CD4-positive, alpha-beta T cell (primary cell): ENCODE measurements at places on chromosomes 7 and 10.
A peak's percentile ranks its signal among the peaks of the same experiment; 100 is the strongest.

GRCh38 chr10:5670662-5671375, 4.4 kb upstream of the ASB13 start:
- no peak overlapping the region for H3K27ac ChIP-seq
- H3K4me1 ChIP-seq, result peaks cover 11% of the 10 kb centered on the region
- no peak for DNase-seq
- no peaks in the 10 kb centered on the region for H3K36me3 ChIP-seq

GRCh38 chr10:126732868-126733267, 62.4 kb upstream of the C10orf90 start:
- H3K4me3 ChIP-seq, result no peak overlapping the region
- no peak overlapping the region for H3K27ac ChIP-seq
- H3K4me1 ChIP-seq, result no peaks in the 10 kb centered on the region
- H3K27me3 ChIP-seq, result no peaks in the 10 kb centered on the region
- no peak for DNase-seq
- H3K36me3 ChIP-seq, result no peaks in the 10 kb centered on the region

DNA sequence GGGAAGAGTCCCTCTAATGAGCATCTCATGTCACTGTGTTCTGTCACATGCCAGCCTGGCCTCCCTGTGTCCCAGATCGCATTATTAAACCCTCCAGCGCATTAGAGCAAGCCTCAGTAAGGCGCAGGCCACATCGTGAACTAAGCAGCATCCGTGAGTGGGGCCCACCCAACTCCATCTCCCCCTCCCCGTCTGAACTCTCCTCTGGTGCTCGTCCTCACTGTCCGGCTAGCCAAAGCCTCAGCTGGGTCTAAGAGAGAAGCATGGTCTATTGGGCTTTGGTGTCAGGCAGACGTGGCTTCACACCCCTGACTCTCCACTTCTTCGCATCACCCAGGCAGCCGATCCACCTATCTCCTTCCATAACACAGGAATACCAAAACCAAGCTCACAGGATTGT, 164.7 kb upstream of the LANCL2 start:
- no peaks in the 10 kb centered on the region for H3K27me3 ChIP-seq
- DNase-seq, result no peak
- no peaks in the 10 kb centered on the region for H3K4me1 ChIP-seq

DNA sequence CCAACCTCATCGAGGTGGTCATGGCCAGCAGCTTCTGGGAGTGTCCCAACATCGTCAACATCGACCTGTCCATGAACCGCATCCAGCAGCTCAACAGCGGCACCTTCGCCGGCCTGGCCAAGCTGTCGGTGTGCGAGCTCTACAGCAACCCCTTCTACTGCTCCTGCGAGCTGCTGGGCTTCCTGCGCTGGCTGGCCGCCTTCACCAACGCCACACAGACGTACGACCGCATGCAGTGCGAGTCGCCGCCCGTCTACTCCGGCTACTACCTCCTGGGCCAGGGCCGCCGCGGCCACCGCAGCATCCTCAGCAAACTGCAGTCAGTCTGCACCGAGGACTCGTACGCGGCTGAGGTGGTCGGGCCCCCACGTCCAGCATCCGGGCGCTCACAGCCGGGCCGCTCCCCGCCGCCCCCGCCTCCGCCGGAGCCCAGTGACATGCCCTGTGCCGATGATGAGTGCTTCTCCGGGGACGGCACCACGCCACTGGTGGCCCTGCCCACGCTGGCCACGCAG, 75.0 kb downstream of the ELFN1 start:
- DNase-seq, result no peak
- no peak overlapping the region for H3K27ac ChIP-seq
- peaks cover 30% of the 10 kb centered on the region for H3K4me1 ChIP-seq
- no peaks in the 10 kb centered on the region for H3K27me3 ChIP-seq
- H3K36me3 ChIP-seq, result no peaks in the 10 kb centered on the region

DNA sequence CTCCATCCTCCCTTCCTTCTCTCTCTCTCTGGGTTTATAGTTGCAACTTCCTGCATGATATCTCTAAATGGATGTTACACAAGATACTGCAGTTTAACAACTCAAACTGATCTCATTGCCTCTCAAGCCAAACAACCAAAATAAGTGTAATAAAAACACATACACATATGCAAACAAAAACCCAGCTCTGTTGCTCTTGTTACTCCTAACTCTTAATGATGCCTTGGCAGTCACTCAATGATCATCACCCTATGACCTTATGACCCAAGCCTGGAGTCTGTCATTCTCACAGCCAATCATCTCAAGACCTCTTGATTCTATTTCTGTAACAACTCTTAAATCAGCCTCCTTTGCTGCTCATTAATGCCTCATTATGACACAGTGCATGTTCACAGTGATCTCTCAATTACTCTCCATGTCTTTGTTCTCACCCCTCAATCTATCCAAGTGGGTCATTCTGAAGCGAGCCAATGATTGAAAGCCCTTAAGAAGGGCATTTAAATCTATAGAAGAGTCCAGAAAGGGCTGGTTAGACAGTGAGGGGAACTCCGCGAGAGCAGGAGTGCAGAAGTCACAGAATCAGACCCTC, 210.9 kb downstream of the INHBA start:
- H3K4me3 ChIP-seq, result no peak overlapping the region
- H3K27me3 ChIP-seq, result no peaks in the 10 kb centered on the region
- H3K4me1 ChIP-seq, result no peaks in the 10 kb centered on the region
- no peak overlapping the region for H3K27ac ChIP-seq

DNA sequence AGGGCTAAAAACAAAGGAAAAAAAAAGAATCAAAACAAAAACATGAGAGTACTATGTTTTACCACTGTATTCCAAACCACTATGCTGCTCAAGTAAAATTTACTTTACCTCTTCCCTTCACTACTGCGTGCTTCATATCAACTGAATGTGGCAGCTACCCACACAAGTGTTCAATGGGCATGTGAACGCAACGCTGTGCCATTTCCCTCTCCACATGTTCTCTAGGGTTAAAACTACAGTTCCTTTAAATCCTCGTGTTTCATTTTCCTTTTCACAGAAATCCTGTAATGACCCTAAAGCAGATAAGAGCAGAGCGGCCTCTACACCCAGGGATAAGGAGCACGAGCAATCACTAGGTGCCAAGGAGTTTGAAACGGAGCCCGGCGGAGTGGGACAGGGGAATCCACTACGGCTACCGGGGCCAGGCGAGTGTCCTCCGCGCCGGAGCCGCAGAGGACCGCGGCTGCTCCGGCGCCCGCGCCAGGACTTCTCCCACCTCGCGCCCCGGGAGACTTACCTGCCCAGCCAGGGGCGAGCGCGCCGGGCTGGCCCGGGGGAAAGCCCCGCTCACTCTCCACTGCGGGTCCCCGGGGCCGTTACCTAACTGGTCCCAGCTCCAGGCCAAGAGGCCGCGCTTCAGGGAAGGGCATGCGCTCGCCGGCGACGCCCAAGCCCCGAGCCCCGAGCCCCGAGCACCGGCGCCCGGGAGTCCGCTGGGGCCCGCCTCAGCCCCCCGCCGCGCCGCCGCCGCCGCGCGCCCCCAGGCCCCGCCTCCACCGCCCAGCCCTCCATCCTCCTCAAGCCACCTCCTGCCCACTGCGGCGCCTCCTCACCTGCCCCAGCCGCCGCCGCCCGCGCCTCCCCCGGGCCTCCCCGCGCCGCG, 711 bp downstream of the NAMPT start:
- no peaks in the 10 kb centered on the region for H3K36me3 ChIP-seq
- peak; percentile 2 for DNase-seq
- peak overlapping the region; percentile 84 for H3K27ac ChIP-seq
- H3K4me1 ChIP-seq, result peaks cover 9% of the 10 kb centered on the region

DNA sequence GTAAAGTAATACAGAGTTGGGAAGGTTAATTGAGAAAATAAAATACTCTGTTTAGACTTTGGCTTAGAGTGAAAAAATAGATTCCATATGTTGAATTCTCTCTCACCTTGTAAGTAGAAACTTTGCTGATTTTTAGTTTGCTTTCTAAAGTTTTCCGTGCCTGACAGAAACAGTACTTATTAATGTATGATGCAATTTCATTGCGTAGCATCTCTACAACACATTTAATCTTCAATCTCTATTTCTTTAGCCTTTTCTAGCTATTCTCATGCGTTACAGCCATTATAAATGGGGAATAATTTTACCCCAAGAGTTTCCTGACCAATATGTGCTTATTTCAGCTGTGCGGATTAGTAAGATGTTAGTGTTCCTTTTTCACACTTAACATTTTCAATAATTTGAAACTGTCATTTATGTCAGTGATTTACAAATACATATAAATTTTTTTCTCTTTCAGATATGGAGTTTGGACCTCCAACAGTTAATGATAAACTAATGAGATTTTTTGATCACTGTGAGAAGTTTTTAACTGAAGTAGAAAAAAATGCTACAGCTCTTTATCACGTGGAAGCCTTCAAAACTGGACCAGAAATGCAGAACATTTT, 3.3 kb downstream of the MINPP1 start:
- H3K4me1 ChIP-seq, result peaks cover 14% of the 10 kb centered on the region
- no peak for DNase-seq
- no peaks in the 10 kb centered on the region for H3K27me3 ChIP-seq
- H3K27ac ChIP-seq, result no peak overlapping the region
- peaks cover 14% of the 10 kb centered on the region for H3K36me3 ChIP-seq
- H3K4me3 ChIP-seq, result no peak overlapping the region

DNA sequence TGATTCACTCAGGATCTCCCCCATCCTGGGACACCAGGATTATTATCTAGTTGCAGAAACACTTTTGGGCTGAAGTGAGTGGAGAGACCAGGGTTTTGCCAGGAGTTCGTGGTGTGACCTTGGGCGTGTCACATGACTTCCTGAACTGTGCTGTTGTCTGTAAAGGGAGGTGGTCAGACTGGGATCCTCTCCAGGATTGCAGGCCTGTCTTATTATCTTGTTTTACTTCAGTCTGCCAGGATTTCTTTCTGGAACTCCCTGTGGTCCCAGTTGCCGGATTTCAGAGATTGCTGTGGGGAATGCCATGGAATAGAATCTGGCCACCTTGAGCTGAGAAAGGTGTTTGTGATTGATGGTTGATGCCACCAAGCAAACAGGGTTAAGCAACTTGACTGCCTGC, 35.8 kb downstream of the CRCP start:
- H3K27me3 ChIP-seq, result no peaks in the 10 kb centered on the region
- DNase-seq, result no peak
- peaks cover 61% of the 10 kb centered on the region for H3K36me3 ChIP-seq

- no peak overlapping the region for H3K4me3 ChIP-seq
- H3K36me3 ChIP-seq, result no peaks in the 10 kb centered on the region
- H3K4me1 ChIP-seq, result peaks cover 11% of the 10 kb centered on the region
- H3K27ac ChIP-seq, result no peak overlapping the region
Measured at GRCh38 chr10:33093362-33093761, 135.3 kb upstream of the ITGB1 start.
